NT2/D1 (cell line): ENCODE measurements at places on chromosomes 4 and X.
A peak's percentile ranks its signal among the peaks of the same experiment; 100 is the strongest.

- peak; percentile 23 for DNase-seq
Observed at GRCh38 chr4:103075894-103076746, 441 bp downstream of the SLC9B2 start.

DNA sequence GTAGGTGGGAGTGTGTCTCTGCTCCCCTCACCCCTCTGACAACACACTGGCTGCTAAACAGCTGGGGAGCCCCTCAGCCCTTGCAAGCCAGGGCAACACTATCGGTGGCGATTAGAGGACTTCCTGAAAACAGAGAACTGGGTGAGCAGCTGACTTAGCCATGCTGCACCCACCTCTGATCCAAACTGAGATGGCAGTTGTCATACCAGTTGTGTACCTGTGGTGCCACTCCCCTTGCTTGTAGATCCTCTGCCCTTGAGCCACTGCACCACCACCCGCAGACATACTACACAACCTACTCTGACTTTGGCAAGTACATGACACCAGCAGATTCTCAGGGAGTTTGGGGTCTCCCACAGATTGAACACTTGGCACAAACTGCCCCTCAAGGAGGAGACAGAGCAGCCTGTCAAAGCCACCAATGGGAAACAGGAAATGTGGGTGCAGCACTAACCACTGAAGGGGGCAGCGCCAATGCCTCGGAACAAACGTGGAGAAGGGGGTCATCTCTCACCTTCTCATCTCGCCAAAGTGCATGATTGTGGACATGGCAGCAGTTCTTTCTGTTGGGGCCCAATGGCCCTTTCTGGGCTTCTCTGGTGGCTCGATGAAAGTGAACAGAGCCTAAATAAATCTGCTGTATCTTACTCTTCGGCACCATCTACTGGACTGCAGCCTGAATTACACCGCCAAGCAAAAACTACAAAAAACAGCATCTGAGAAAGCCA lies 119.8 kb downstream of the NEK1 start:
- peak; percentile 9 for DNase-seq

DNA sequence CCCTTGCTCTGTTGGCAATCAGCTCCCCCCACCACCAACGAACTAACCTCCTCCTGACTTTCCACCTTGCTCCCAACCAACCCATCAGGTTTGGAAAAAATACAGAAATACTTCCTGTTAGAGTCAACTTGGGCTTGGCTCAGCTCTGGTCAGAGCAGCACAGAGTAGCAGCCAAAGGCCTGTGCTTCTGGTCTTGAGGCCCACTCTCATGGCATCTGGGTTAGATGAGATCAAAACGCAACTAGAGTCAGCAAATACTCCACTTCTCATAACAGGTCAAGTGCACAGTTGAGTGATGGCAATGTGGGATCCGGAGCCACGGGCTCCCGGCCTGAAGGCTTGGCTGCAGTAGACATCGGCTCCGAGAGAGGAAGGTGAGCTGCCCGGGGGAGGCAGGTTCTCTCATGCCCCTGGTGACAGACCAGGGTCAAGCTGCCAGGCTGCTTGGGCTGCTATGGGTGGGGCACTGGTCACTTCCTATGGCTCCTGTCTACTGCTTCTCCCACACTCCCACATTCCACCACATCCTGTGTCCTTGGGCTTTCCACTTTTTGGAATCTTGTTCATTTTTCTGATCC lies 34.8 kb downstream of the ZNF185 start:
- no peak for DNase-seq

GRCh38 chr4:88244056-88244455 lies 40.3 kb downstream of the PPM1K start:
- no peak for DNase-seq

GRCh38 chrX:13478740-13479451 lies 90.5 kb upstream of the EGFL6 start:
- no peak for DNase-seq

- no peak for DNase-seq
Observed at GRCh38 chr4:108035691-108036090, 46.0 kb downstream of the HADH start.

GRCh38 chrX:53082773-53083616 lies 828 bp downstream of the TSPYL2 start:
- no peak for DNase-seq

GRCh38 chrX:13688958-13689740 lies at the start of gene RAB9A:
Gene RAB9A (plus strand): TSS chrX:13689128. CDS start chrX:13708747, 19,619 bp downstream.
- DNase-seq = peak; percentile 61

DNA sequence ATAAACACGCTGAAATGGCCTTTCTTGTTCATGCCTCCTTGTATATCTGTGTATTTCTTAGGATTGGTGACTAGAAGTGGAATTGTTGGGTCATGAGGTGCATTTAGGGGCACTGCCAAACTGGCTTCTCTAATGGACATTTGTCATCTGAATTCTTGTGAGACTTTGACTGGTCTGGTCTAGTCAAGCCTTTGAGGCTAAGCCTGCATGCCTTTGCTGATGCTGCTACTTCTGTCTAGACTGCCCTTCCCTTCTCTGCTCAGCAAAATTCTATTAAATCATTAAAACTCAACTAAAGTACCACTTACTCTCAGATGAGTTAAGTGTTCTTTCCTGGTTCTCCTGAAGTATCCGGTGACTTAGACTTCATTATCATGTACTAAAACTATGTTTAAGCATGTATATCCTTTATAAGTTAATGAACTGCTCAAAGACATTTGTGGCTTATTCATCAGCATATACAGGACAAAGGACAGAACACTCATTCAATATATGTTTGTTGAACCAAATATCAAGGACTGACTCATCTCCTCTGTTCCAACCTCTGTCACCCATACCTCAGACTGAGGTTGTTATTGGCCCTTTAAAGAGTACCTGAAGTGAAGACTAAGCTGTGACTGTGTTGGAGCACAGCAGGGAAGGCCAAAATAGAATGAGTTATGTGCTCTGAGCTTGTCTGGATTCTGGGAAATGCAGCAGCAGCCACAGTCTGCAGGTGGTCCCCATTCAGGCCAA lies 9.0 kb downstream of the TCEAL1 start:
- no peak for DNase-seq

GRCh38 chr4:64738240-64738639 lies 329.0 kb upstream of the TECRL start:
- no peak for DNase-seq

DNA sequence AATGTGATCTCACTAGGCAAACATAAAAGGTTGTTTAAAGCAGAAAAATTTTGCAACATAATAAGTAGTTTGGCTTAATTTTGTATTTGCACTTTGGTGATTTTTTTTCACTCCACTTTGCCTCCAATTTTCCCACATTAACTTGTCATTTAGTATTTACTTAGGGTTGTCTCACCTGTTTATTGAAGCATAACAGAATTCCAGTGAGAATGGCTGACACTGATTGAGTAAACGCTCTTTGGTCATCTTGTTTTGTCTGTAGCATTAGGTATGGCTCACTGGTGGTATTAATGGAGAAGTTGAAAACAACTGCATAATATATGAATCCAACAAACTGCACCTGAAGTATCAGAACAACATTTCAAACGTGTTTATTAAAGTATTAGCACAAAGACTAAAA lies 799.5 kb upstream of the ADGRL3 start:
- no peak for DNase-seq

DNA sequence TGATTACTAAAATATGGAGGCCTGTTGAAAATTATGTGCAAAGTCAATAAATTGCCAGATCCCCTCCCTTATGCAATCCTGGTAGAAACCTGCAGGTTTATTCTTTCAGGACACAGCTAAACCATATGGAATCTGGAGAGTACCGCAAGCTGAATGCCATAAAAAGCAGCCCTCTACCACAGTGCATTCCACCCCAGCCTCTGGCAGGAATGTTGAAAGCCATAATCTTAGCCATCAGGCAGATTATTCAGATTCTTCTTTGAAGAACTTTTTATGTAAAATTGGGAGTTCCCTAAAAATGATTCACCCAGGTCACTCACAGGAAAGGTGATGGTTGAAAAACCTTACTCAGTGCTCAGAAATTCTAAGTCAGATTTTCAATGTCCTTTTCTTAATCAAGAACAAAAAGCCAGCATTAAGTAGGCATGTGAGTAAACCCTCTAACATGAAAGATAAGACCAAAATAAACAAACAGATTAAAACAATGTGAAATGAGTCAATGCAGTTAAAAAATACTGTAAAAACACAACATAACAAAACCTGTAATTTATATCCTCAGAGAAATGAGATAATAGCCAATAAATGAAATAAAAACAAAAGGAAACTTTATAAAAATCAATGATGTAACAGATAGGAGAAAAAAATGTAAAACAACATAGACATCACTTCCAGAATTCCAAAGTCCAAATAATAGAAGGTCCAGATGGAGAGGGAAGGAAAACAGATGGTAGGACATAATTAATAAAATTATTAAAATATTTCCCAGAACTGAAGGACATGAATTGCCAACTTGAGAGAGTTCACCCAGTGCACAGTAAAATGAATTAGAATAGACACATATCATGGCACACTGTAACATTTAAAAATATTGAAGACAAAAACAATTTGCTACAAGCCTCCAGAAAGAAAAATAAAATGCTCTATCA lies 226.9 kb downstream of the FSTL5 start:
- DNase-seq = no peak

DNA sequence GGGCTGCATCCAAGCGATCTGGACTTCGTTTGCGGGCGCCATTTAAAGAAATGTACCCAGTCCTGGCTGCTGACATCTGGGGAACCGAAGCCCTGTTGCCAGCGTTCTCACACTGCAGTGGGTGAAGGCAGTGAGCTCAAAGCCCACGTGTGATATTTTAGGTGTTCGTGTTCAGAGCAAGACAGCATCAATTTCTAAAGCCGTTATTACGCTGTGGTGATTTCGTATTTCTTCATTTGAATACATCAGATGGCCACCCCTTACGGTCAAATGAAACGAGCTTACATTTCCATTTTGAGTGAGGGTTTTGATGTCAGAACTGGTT lies 376 bp upstream of the C4orf36 start:
- DNase-seq = no peak

DNA sequence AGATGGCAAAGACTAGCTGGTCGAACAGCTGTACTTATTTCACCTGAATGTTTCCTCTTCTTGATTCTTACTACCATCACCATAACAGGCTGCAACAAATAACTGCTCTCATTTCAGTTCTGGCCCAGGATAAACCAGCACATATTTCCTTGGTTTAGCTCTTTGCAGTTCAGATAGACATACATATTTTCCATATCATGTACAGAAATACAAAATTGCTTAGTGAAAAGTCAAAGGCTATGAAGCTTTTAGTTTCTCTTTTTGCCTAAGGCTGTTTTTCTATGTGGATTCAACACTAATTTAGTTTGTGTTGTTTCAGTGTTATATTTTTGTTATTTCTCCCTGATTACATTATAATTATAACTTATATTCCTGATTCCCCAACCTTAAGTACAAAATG lies 103.6 kb upstream of the BMP3 start:
- DNase-seq = no peak

DNA sequence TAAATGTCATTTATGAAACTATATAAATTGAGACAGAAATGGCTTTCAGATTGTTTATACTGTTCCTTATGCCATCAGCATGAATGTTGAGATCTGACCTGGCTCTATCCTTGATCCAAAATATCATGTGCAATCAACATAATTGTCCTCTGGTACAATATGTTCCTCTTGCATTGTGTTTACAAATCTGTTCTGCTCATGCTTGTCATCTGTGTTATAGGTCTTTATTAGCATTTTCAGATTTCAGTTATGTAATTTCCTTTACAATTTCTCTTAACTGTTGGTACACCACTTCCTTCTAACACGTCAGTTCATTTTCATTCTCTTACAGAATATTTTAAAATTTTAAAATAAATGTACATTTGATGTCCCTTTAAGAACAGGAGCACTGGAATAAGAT lies 1.6 kb downstream of the HPGD start:
- DNase-seq = no peak

- no peak for DNase-seq
Observed at GRCh38 chrX:34382416-34382815, 250.3 kb upstream of the FAM47A start.

DNA sequence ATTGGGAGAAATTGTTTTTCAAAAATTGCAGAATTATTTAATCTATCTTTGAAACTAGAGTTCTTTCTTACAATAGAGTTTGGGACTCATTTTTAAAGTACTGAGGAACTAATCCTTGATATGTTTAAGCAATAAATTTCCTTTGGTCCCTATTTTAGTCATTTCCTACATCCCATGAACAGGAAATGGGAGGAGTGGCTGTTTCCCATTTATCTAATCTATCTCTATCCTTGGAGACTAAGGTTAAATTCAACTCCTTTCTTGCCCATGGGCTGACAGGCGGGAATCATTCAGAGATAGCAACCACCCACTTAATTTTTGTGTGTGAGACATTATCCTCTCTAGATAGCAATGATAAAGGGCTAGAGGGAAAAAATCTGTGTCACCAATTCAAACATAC lies 131.6 kb upstream of the EMCN start:
- DNase-seq = no peak

DNA sequence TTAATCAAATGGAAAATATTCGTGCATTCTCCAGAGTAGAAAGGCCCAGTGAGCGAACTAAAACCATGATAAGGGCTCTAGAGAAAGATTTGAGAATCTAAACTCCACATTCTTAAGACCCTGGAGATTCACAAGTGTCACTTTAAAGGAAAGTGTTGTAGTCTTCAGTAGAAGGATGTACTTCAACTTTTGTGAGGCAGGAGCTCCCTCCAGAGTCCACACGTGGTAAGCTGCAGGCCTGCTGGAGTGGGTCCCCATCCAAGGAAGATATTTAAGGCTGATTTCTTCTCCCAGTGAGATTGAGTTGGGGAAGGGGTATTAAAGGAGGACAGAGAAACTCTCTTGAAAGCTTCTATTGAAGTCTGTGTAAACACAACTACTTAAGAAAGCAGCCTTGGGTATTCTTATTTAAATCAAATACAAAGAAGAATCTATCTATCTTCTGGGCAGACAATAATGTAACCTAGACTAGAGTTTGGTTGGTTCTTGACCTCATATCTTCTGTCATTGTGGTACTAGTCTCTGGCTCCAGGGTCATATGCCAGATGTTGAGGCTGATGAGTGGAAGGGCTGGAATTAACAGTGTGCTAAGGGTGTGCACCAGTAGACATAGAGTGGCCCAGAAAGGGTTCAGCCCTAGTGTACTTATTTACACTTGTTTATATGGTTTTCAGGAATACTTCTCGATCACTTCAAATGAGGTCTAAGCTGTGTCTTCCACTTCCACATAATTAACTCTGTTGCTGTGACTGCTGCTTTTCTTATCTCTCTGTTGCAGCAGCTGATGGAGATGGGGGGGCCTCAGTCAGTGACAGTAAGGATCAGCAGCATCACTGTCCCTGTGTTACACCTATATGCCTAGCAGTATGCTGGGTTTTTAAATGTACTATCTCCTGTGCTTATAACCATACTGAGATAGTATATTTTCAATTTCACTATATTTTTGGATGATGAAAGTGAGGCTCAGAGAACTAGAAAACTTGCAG lies 76.1 kb downstream of the HMGB2 start:
- peak; percentile 44 for DNase-seq

DNA sequence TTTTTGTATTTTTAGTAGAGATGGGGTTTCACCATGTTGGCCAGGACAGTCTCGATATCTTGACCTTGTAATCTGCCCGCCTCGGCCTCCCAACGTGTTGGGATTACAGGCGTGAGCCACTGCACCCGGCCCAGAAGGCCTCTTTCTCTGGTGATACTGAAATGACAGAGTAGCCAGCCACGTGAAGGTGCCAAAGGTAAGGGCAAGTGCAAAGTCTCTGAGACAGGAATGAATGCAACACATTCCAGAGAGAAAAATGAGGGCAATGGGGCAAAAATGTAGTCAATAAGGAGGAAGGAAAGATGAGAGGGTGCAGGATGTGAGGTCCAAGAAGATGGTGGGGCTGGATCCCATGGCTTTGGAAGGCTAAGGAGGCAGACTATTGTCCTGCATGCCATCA lies 176.0 kb downstream of the NR3C2 start:
- DNase-seq = no peak

GRCh38 chrX:12891915-12892506 lies 14.4 kb upstream of the TLR8 start:
- DNase-seq = no peak
